NAMALWA (cell line): ENCODE measurements at places on chromosomes 11 and 22.

DNA sequence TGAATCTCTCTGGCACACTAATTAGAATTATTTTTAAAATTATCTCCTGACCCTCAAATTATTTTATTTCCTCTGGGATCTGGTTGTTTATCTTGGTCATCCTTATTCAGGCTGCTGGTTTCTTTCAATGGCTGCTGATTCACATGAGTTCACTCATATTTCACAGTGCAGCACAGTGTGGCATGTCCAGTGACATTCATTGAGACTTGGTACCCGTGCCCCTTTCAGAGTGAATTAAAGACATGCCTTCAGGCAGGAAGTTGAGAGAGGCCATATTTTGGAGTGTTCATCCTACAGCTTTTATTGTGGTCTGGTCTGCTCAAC lies 13.5 kb downstream of the DCPS start:
- no peak for DNase-seq

DNA sequence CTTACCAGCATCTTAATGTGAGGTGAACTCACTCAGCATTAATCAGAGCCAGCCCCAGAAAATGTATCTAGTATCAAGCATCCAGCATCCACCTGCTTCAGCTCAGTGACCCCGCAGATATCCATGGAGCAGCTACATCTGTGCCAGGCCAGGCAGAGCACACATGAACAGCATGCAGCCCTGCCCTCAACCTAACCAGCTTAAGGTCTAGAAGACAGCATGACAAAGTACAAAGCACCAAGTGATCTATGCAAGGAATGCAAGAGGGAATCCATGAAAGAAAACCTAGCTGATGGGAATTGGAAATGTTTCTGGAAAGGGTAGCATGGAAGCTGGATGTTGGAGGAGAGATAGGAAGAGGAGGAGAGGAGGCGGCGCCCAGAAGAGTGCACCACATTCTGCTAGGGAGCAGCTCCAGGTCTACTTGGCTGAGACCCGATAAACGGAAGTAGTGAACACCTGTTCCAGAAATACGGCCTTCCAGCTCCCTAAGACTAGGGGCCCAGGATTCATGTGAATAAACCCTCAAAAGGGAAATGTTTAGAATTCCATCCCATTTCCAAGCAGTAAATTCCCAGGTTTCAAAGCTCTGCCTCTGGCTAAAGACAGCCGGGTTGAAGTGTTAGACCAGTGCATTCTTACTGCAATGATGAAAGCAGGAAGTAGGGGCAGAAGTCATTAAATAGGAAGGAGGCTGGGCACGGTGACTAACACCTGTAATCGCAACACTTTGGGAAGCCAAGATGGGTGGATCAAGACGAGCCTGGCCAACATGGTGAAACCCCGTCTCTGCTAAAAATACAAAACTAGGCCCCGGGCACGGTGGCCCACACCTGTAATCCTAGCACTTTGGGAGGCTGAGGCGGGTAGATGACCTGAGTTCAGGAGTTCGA lies 23.5 kb upstream of the L3MBTL2 start:
- DNase-seq = no peak

DNA sequence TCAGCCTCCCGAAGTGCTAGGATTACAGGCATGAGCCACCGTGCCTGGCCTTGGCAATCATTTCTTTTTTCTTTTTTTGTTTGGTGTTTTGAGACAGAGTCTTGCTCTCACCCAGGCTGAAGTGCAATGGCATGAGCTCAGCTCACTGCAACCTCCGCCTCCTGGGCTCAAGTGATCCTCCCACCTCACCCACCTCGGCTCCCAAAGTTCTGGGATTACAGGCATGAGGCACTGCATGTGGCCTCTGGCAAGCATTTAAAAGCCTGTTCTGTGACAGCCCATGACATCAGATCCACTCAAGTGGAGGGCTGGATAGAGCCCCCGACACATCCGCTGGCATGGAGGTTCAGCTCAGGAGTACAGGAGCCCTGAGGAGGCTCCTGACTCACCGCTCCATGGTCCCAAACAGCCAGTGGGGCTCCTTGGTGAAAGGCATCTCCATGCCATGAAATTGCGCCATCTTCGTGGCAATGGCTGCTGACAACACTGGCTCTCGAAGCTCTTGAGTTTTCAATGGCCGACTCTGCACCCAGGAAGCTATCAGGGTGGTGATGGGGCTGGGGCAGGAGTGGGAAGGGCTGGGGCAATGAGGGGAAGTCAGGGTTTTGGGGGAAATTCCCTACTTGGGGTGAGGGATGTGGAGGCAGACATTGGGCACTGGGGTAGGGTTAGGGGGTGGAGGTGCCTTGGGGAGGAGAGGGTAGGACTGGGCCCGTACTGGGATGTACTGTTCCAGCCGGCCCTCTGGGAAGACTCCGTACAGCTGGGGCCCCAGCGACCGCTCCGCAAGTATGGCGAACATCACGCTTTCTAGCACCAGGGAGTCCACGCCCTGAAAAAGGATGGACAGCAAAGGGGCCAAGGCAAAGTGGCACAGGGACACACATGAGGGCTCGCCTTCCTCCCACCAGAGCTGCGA lies 1.4 kb downstream of the CHKB start:
- DNase-seq = no peak

DNA sequence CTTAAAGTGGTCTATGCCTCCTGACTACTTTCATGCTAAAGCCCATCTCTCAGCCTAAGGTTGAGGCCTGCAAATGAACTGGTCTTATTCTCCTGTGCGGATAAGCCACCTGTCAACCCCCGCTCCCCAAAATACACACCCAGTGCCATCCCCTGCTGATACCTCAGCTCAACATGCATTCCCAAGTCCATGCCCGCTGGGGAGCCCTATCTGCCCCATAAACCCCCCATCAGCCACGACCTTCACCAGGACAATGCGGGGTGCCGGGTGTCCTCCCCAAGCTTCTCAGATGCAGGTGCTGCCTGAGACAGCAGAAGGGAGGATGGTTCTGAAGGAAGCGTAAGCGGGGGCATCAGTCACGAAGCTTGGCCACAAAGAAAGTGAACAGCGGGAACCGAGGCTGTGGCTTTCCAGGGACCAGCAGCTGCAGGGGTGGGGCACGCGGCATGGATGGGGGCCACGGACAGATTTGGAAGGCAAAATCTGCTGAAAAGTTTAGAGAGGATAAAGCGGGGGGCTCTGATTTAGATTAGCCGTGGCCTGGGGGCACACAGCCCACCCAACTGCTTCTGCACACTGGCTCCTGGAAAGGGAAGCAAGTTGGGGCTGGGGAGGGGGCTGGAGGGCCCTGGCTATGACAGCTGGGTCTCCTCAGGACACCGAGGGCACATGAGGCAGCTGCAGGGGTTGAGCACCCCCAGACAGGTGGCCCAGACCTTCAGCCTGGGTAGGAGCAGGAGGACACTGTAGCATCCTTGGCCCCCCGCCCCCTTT lies 1391.9 kb downstream of the TBC1D22A start:
- DNase-seq = no peak

- DNase-seq = peak; percentile 58
Measured at GRCh38 chr11:66363805-66364535, 7.6 kb downstream of the SLC29A2 start.

DNA sequence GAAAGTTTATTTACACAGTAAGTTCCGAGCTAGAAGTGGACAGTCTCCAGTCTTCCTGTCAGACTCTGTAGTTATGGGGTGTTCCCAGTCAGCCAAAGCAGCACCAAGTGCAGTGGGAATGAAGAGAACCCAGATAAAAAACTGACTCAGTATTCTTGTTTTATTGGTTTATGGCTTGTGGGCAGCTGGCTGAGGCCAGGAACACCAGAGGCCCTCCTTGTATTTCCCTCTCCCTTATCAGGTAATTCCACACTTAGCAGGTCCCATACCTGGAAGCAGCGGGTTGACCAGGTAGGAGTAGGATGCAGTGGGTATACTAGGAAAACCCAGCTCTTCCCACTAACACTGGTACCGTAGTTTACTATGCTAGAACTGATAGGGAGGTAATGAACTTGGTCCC lies 3.5 kb upstream of the BACE1-AS start:
- no peak for DNase-seq

GRCh38 chr11:129813231-129813791 lies 2.3 kb upstream of the TMEM45B start:
- no peak for DNase-seq

- no peak for DNase-seq
Measured at GRCh38 chr11:28176351-28176750, 68.2 kb downstream of the METTL15 start.

- no peak for DNase-seq
Measured at GRCh38 chr11:508956-509355, 1.9 kb upstream of the RNH1 start.

DNA sequence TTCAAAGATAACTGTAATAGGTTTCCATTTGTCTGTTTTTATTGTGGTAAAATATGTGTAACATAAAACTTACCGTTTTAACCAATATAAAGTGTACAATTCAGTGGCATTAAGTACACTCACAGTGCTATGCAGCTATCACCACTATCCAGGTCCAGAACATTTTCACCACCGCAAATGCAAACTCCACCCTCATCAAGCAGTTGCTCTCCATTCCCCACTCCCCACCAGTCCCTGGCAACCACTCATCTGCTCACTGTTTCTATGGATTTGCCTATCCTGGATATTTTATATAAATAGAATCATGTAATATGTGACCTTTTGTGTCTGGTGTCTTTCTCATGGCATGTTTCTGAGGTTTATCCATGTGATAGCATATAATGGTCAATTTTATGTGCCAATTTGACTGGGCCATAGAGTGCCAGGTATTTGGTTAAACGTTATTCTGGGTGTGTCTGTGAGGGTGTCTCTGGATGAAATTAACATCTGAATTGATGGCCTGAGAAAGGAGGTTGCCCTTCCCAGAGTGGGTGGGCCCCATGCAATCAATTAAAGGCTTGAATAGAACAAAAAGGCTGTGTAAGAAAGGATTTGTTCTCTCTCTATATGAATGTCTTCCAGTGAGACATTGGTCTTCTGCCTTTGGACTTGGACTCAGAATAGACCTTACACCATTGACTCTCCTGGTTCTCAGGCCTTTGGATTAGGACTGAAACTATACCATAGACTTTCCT lies 17.2 kb upstream of the SMCO4 start:
- DNase-seq = no peak

GRCh38 chr11:32890843-32891656 lies 1.6 kb upstream of the QSER1 start:
- DNase-seq = no peak

GRCh38 chr11:134244593-134244992 lies 8.6 kb downstream of the THYN1 start:
- peak; percentile 62 for DNase-seq

DNA sequence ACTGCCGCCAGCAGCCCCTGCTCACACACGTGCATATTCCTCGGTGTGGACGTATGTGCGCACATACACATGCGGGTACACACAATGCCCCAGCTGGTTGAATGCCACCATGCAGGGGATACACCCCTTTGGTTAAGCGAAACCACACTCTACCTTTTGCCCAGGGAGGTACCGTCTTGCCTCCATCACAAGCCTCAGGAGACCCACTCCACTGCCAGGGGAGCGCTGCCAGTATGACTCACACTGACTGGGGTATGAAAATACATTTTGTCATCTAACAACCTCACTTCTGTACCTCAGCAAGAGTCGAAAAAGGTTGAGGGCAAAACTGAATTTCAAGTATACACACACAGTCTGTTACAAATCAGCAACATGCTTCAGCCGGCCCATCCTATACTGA lies 39.4 kb downstream of the TMEM45B start:
- DNase-seq = no peak

GRCh38 chr11:117882311-117882905 lies 6.0 kb upstream of the FXYD6 start:
- DNase-seq = no peak

- DNase-seq = no peak
Measured at GRCh38 chr11:1508986-1509385, 22.4 kb upstream of the MOB2 start.

GRCh38 chr22:21796863-21797262 lies 61.3 kb upstream of the YPEL1 start:
- DNase-seq = no peak

GRCh38 chr11:93274851-93275250 lies 55.7 kb upstream of the DEUP1 start:
- DNase-seq = no peak

- no peak for DNase-seq
Measured at GRCh38 chr11:26620282-26621045, 48.4 kb upstream of the MUC15 start.

GRCh38 chr22:35611200-35611890 lies 5.8 kb downstream of the MB start:
- DNase-seq = no peak

DNA sequence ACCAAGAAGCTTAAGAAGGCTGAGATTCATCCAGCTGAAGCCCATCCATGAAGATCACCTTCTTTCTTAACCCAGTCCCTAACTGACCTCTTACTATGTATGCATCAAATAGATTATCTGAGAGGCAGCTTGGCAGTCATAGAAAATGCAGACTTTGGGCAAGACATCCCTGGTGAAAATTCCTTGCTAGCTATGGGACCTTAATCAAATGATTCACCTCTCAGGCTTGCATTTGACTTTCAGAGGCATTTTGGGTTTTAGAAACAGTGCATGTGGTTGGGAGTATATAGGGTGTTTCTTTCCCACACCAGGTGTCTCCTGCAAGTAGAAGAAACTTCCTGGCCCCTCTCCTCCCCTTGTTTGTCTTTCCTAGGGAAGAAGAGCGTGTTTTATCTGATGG lies 188.5 kb upstream of the ISX start:
- DNase-seq = no peak

DNA sequence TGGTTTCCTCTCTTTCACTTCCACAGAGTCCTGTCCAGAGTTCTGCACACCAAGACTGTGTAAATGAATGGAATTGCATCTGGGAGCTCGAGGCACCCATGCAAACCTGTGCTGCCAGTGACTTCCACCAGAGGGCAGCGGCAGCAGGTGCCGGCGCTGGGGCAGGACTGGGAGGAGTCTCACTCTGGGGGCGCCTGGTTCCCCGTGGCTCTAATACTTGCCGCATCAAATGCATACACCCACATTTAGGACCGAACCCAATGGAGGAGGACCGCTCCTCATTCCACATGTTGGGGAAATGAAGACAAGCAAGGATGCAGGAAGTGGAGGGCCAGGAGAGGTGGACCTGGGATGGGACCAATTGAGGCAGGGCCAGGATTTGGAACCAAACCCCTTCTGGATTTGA lies 1.1 kb upstream of the CD6 start:
- peak; percentile 73 for DNase-seq

DNA sequence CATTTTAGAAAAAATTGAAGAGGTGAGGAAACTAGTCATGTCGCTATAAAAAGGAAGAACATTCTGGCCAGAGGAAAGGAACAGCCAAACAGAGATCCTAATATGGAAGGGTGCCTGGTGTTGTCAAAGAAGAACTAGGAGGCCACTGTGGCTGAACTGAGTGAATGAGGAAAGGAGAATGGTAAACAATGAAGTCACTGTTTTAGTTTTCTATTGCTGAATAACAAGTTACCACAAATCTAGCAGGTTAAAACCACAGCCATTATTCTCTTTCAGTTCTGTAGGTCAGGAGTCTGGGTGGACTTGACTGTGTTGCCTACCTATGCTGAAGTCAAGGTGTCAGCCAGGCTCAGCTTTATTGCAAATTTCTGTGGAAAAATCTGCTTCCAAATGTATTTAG lies 549.3 kb upstream of the CCDC90B start:
- no peak for DNase-seq

GRCh38 chr11:11173316-11174025 lies 179.6 kb downstream of the CSNK2A3 start:
- no peak for DNase-seq
